ENCODE measurements at places on chromosomes 12 and 14. TPM values are rescaled to one million over a fixed set of nuclear protein-coding genes. Genes with fewer than 3 reads are reported as not detected.

Gene SLCO1A2
- total RNA-seq = 0.05 TPM

DNA sequence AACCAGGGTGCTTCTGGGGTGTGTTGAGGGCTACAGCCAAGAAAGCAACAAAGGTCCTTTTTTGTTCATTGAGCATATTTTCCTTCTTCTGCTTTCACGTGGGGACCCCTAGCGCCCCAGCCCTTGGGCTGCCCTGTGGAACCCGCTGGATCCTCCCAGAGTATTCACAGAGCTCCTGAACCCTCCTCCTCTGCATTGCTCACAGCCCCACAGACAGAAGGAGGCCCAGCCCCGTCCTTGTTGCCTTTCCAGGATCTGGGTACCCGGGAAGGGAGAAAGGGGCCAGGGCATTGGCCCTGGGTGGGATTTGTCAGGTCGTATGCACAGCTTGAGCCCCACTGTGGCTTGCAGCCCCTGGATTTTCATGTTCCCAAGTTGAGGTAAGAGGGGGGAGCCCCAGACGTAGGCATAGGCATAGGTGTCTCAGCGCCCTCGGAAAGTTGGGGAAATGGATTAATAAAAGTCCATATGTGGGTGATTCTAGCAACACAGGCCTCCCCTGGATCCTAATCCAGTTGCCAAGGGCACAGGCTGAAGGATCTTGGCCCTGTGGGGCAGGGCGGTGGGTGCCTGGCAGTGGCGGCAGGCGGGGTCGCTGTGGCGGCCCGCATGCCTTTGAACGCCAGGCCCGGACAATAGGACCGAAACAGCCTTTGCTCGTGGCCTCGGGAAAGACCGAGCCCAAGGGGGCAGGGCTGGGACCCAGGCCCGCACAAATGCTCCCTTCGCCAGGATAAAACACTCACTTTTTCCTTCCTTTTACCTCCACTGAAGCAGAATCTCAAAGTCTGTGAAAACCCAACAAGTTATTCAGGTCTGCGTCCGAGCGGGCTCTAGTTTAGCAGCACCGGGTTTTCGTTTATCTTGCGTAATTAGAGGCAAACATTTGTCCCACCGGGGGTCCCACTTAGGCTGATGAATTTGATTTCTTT, 3.0 kb upstream of the HOXC10 start:
- no peak for DNase-seq

DNA sequence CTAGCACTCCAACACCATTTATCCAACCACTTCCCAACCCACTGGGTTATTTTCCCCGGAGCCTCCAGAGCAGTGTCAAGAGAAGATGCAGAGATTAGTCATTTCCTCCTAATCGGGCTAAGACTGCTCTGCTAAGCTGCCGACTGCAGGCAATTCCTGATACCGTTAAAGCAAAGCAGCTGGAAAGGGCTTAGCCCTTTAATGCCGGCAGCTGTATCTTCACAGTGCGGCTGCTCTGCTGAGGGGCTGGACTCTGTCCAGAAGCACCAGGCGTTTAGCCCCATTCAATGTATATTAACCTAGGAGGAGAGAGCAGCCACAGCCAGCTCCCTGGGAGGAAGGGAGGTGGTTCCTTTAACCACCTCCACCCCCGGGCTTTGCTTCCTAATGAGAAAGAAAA, 11.1 kb downstream of the AQP6 start:
- peak; percentile 66 for DNase-seq

- peak; percentile 86 for DNase-seq
Observed at GRCh38 chr12:65603438-65604351, 220.6 kb upstream of the HMGA2 start.

- DNase-seq = no peak
Observed at GRCh38 chr14:74645756-74646470, 33.9 kb upstream of the LTBP2 start.

Gene SOCS4
- 23.9 TPM for total RNA-seq
